ENCODE measurements at places on chromosomes 7 and 10. TPM values are rescaled to one million over a fixed set of nuclear protein-coding genes. Genes with fewer than 3 reads are reported as not detected.

DNA sequence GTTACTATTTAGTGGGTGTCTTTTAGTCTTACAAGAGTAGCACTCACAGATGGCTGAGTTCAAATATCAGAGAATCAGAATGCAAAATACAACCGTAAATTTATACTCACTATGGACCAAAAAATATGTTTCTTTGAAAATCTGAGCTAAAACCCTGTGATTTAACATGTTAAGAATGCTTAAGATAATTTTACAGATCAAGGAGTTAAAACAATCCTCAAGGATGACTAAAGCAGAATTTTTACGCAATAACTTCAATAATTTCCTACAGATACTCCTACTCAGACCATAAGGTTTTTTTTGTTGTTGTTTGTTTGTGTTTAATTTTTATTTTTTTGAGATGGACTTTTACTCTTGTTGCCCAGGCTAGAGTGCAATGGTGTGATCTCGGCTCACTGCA is 47.9 kb upstream of the CCDC6 start:
- no peak for DNase-seq

Gene PLPP4
- 3.9 TPM for total RNA-seq

Gene TSPAN33
- 14.3 TPM for total RNA-seq

- DNase-seq, result no peak
Observed at GRCh38 chr7:123557016-123557397, 611 bp downstream of the NDUFA5 start.

Gene FBH1
- total RNA-seq, result 68.4 TPM

GRCh38 chr7:138276891-138277290 is 183.2 kb upstream of the TRIM24 start:
- no peak for DNase-seq

Gene CALHM2
- 4.6 TPM for total RNA-seq
